ENCODE measurements at places on chromosomes 6 and 20.

GRCh38 chr6:12223383-12223782 is 66.8 kb upstream of the EDN1 start:
- no peak for DNase-seq

- no peak for DNase-seq
Measured at GRCh38 chr6:144585217-144585814, 300.2 kb downstream of the UTRN start.

- no peak for DNase-seq
Measured at GRCh38 chr20:53769041-53769440, 175.4 kb upstream of the ZNF217 start.

GRCh38 chr6:166598441-166599138 is 12.1 kb upstream of the RAMACL start:
- DNase-seq: no peak

GRCh38 chr6:20811109-20811761 is 277.0 kb downstream of the CDKAL1 start:
- no peak for DNase-seq

DNA sequence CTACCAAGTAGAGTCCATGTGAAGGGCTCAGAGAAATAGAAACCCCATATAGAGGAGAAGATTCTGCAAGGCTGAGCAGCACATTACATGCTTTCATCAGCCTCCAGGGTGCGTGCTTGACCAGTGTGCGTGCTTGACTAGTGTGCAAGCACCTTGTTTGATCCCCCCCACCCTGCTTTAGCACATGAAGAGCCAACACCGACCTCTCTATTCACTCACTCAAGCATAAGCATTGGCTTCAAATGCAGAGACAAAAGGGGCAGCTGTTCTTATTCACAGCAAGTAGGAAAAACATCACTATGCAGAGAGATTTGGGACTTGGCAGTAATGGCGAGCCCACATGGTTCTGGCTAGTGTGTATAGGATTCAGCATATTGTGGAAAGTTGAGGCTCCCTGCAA is 278.7 kb upstream of the RNF217 start:
- no peak for DNase-seq

DNA sequence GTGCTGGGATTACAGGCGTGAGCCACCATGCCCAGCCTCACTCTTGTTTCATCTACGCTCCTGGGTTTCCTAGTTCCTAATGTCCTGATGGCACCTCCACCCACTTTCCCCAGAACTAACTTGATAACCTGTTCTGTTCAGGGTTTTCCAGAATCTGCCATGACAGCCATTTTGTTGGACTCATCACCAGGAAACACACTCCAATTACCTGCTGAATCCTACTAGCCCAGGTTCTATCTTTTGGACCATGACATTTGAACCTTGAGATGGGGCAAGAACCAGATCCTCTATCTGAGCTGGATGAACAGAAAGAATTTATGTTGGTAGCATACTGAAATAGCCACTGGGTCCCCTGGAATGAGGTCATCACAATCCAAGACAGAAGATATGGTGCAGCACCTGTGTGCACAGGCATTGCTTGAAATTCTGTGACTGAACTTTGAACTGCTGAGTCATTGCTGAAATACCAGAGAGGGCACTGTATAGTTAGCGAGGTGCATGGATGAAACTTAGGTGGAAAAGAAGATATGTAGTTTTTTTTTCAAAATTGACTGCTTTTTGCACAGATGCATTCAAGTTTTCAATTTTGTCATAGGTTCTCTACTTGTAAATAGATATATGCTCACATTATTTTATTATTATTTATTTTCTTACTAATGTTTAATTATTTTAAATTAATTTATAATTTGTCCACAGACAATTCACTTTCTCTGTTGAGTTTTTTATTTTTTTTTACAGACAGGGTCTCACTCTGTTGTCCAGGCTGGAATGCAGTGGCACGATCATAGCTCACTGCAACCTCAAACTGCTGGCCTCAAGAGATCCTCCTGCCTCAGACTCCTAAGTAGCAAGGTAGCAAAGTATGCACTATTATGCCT is 42.8 kb upstream of the TASP1 start:
- no peak for DNase-seq

DNA sequence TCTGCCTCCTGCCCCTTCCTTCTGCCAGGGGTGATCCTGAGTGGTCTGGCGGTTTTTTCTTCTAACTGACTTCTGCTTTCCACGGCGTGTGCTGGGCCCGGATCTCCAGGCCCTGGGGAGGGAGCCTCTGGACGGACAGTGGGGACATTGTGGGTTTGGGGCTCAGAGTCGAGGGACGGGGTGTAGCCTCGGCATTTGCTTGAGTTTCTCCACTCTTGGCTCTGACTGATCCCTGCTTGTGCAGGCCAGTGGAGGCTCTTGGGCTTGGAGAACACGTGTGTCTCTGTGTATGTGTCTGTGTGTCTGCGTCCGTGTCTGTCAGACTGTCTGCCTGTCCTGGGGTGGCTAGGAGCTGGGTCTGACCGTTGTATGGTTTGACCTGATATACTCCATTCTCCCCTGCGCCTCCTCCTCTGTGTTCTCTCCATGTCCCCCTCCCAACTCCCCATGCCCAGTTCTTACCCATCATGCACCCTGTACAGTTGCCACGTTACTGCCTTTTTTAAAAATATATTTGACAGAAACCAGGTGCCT is 10.2 kb downstream of the SLC29A1 start:
- DNase-seq: no peak

GRCh38 chr6:45648262-45648620 is 270.5 kb upstream of the SUPT3H start:
- DNase-seq: no peak

DNA sequence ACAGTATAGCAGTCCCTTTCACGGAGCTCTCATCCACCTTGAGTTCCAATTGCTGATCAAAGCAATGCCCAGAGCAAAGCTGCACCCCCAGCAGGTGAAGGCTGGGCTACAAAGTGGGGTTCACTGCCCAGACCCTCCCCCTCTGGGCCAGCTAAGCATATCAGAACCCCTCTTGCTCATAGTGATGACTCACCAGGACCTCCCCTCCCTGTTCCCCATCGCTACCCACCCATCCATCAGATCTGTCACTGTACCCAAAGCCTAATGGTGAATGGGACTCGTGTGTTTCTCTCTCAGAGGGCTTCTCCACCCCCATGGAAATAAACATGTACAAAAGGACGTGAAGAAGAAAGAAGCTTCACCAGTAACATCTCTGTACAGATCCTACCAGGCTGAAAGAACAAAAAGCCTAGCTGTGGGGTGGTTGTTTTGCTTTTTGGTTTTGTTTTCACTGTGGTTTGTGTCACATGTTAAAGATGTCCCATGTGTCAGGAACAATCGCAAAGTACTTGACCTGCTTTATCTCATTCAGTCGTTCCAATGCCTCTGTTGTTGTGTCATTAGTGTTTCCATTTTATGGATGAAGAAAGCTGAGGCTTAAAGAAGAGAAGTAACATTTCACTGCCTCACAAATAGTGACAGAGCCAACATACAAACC is 518.5 kb downstream of the CD83 start:
- no peak for DNase-seq

DNA sequence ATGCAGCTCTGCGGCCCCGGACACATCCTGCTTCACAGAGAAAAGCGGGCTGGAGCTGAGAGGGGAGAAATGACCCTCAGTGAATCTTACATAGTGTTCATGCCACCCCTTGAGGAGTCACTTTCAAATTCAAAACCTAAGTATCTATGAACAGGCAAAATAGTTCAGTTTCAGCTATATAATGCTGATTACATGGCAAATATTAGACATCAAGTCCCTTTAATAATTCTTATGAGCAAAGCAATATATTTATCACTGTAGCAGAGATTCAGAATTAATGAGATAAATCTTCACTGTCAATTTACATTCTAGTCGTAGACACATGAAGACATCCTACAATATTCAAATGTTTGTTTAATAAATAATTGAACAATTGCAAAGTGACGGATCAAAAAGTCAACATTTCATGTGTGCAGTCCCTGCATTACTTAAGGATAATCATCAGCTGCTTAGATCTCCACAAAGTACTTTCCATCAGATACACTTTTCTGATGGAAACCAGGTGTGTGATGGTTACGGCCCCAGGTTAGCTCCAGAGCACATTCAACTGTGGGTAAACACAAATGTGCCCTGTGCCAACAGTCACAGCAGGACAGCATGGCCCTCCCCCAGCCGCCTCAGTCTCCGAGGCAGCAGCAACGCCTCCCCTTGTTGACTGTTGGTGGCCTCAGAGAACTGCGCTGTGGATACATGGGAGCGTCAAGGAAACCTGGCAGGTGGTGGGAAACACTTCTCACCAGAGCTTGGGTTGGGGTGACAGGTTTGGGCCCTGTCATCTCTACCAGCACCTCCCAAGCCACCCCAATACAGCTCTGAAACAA is 787 bp upstream of the PRR18 start:
- DNase-seq: no peak

DNA sequence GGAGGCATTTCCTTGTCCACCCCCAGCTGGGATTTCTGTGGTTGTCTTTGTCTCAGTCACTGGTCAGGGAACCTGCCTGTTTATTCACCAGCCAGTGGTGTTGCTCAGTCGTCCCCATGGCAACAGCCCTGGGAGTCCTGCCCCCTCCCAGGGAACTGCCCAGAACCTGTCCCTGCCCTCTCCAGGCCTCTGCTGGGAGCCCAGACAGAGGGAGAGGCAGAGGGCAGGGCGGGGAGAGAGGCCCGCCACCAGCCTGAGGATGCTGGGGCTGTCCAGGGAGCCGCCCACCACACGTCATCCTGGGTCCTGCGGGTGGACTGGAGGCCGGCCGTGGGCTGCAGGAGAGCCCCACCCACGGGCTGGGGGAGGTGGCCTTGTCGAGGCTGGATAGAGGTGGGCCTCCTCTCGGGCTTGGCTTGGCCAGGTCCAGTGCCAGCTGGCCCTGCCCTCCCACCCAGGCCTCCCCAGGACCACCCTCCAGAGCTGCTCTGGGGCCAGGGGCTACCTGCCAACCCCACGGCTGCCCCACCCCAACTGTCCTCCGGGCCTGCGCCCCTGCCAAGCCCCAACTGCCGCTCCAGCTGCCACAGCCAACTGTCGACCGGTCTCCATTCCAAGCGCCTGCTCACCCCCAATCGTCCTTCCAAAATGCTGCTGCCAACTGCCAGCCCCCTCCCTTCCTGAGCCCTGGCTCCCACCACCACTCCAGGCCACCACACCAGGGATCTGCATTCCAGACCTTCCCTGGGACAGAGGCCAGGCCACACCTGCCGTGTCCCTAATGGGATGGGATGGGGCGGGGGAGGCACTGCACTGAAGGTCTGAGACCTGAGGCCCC is 4.2 kb upstream of the ZBTB46 start:
- no peak for DNase-seq

GRCh38 chr6:146859795-146860495 is 261.2 kb downstream of the ADGB start:
- DNase-seq: no peak

GRCh38 chr6:137792160-137793033 is 74.7 kb upstream of the TNFAIP3 start:
- no peak for DNase-seq

DNA sequence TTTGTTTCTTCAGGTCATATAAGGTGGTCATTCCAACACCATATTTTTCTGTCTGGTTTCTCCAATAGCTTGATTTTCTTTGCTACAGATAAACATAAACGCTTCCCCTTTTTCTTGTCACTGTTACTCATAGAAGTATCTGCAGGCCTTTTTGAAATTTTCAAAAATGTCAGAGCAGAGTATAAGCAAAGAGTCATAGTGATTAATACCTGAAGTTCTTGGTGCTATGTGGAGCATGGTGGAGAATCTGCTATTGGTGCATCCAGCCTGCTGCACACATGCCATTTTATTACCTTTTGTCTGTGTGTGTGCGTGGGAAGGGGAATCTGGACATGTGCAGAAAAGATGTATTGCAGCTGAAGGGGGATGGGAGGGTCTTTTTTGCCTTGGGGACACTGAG is 19.7 kb downstream of the STX11 start:
- DNase-seq: no peak

- no peak for DNase-seq
Measured at GRCh38 chr20:53582574-53583351, 10.9 kb downstream of the ZNF217 start.

- DNase-seq: no peak
Measured at GRCh38 chr6:12048609-12049008, 36.5 kb downstream of the HIVEP1 start.

DNA sequence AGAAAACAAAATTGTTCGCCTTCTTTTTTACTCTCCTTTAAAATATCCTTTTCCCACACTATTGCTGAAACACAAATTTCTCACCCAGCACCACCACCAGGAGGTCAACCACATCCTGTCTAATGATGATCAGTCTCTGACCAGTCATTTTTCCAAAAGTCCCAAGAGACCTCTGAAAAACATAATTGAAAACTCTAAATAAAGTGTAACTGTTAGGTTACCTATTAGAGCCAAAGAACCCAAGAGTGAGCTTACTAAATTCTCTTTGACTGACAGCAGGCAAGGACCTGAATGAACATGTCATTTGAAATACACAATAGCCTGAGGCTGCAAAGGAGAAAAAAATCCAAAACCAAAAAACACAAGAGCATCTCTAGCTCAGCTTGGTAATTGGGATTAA is 735.4 kb downstream of the CBLN4 start:
- no peak for DNase-seq

DNA sequence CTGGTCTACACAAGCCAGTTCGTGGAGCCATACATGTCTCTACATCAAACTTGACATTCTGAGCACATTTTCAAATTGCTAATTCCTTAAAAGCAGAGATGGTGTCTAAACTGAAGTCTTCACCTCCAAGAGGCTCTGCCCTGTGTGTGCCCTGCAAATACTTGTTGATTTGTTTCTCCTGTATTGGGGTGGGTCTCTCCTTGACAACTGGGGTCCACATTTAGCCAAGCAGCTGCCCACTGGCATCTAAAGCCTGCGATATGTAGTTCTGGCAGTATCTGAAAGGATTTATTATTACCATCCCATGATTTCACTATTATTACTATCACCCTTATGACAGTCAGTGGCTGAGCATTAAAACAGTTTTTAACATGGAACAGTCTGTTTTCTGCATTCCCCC is 45.9 kb upstream of the PKHD1 start:
- no peak for DNase-seq
